Activated CD8-positive, alpha-beta T cell treated with anti-CD3 and anti-CD28 coated beads for 36 hours (primary cell): ENCODE measurements at places on chromosomes 12 and 14. TPM values are rescaled to one million over a fixed set of nuclear protein-coding genes. Genes with fewer than 3 reads are reported as not detected.

- DNase-seq: no peak
Measured at GRCh38 chr12:83462419-83462818, 775.7 kb downstream of the TMTC2 start.

- no peak for DNase-seq
Measured at GRCh38 chr14:104510216-104510615, 69.3 kb upstream of the C14orf180 start.

Gene CD163
- not detected for total RNA-seq

DNA sequence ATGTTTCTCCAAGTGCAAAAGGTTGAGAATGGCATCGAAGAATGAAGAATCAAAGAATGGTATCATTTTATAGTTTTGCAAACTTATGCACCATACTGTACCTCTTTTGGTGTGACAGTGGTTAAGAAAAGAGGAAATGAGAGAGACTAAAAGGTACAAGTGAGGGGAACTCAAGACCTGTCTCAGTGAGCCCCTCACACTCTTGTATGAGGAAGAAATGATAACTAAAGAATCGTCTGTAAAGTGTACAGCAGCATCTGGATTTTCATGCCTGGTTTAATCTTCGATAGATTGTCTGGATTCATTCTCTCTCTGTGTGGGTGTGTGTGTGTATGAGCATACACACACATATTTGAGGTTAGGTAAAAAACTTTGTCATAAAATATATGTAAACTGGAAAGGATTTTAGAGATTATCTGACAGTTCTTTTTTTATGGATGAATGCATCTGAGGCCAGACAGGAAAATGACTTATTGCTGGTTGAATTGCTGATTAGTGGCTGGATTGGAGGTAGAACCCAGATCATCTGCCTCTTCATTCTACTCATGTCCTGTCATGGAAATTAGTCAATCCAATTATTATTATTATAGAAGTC lies 16.0 kb upstream of the SLC38A2 start:
- DNase-seq: no peak

DNA sequence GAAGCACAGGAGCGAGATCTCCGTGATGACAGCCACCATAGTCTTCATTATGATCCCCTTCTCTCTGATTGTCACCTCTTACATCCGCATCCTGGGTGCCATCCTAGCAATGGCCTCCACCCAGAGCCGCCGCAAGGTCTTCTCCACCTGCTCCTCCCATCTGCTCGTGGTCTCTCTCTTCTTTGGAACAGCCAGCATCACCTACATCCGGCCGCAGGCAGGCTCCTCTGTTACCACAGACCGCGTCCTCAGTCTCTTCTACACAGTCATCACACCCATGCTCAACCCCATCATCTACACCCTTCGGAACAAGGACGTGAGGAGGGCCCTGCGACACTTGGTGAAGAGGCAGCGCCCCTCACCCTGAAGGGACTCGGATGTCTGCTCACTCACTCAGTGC lies 775 bp downstream of the OR10P1 start:
- DNase-seq: peak; percentile 57

- no peak for DNase-seq
Measured at GRCh38 chr12:9214534-9214933, 6.3 kb upstream of the PZP start.

Gene RPL10L
- not detected for total RNA-seq

DNA sequence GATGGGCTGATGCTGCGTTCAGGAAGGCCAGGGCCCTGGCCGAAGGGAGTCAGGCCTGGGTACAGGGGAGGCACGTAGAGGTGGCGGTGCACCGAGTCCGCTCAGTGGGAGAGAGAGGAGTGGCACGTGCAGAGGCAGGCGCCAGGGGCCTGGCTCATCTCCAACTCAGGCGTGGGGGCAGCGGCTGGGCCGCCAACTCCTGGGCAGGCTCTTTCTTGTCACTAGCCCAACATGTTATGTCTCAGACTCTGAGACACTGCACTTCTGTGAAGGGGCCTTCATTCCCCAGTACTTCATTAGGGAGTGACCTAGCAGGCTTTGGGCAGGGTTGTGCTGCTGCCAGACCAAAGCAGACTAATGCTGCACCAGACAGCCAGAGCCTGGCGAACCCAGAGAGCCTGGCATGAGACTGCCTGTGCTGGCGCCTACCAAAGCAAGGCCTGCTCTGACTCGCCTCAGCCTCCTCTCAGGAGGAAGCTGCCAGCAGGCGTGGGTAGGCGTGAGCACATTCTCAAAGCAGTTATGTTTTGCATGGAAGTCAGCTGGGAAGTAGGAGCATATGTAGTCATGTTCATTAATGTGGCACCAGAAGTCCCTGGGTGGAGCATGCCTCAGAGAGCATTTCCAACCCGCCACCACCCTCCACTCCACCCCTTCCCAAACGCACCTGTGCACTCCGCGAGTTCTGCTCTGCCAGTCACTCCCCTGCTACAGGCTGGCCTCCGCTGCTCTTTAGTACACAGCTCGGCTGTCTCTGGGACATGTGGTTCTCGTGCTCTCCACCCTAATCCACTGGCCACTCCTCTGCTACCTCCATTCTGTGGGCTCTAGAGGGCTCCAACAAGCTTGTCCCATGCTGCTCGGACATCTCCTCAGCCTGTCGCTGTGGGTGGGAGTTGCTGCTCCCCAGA lies 9.7 kb downstream of the CKB start:
- no peak for DNase-seq

- DNase-seq: no peak
Measured at GRCh38 chr14:32567543-32568384, 238.7 kb downstream of the AKAP6 start.

GRCh38 chr14:87131879-87132278 lies 861.1 kb downstream of the GALC start:
- no peak for DNase-seq

- DNase-seq: no peak
Measured at GRCh38 chr12:105189293-105189692, 46.7 kb downstream of the APPL2 start.

DNA sequence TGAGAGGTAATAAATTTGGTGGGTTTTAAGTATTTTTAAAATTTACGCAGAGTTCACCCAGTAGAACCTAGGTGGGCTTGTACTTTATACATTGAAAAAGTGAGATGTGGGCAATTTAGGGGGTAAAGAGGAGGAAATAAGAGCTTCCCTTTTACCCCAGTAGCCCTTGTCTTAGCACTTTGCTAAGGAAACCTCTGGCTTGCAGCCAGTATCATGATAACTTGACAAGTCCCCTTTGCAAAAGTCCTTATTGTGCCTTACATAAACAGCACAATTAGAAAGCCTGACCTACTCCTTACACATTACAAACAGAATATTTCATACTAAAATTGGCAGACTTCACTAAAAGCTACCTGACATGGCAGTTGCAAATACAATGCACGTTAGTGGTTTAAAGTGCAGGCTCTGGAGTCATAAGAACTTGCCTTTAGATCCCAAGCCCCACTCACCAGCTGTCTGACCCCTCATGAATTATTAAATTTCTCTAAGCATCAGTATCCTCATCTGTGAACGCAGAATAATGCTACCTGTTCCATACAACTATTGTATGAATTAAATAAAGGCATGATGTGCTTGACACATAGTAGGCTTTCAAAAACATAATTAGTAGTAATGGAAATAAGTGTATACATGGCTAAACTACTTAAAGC lies 53.2 kb upstream of the NELL2 start:
- no peak for DNase-seq

Gene ABCC9
- total RNA-seq: not detected

Gene KITLG
- total RNA-seq: not detected

DNA sequence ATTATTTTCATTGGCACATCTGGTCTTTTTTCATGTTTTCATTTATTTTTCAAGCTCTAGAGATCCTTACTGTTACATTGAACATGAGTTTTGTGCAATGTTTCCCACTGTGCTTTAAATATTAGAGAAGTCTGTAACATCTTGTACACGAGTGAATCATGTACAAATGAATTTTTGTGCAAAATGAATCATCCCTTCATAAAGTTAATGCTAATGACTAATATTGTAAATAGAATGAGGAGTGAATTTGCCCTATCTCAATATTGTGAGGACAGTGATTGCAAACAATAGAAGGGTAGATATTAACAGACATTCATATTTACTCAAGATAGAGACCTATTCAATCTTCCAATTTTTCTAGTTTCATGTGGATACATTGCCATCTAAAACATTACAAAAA lies 463.3 kb upstream of the FOXG1 start:
- no peak for DNase-seq

Gene GPR68
- 11.9 TPM for total RNA-seq

DNA sequence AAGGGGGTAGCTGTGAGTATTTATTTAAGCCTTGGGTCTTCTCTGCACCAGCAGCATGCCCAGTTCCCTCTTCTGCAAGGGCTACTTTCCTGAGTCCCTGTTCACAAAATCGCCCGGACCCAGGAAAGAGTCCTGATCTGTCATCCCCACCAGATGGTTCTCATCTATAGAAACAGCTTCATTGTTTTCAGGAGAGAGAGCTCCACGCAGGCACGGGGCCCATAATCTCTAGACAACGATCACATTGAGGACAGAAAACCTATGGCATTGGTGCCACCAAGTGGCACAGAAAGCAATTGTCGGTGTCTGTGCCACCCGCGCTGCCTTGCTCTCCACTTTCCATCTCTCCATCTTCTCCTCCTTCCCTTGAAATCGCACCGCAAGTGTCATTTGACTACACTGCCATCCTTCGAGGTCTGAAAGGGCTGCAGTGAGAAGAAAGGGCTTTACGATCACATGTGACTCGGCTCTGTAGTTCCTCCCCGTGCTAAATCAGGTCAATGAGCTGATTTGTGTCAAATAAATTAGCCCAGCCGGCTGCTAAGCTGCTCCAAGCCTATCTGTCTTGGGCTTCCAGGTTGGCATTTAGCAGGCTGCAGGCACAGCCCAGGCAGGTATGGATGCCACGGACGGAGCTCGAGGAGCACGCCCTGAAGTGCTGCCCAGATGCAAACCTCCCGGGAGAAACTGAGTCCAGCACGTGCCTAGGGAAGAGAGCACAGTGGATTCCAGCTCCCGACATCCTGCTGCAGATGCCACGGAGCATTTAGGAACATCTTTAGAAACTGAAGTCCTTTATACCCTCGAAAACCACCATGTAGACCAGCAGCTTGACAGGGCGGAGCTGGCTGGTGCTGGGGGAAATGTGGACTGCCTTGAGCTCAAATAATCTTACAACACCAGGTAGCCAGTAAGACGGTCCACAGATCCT lies 28.8 kb downstream of the SPRING1 start:
- DNase-seq: peak; percentile 65

Gene TAS2R42
- total RNA-seq: not detected

Gene TAMALIN
- total RNA-seq: 26.4 TPM

DNA sequence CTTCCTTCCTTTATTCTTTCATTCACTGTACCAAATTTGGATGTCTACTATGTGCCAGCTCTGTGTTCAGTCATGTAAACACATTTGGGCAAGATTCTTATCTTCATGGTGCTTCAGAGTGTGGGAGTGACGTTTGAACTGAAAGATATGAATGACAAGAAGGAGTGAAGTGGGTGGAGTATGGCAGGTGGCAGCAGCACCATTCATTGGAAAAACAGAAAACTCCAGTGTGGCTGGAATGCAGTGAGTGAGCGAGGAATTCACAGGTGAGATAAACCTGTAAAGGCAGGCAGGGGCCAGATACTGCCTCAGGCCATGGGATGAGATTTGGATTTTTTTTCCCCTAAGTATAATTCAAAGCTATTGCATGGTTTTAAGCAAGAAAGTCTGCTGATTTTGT lies 140.7 kb upstream of the CCDC198 start:
- DNase-seq: no peak

Gene NINJ2
- total RNA-seq: 2.5 TPM

- peak; percentile 19 for DNase-seq
Measured at GRCh38 chr12:42372154-42372791, 46.3 kb downstream of the PPHLN1 start.

Gene MIS18BP1
- total RNA-seq: 55.8 TPM

DNA sequence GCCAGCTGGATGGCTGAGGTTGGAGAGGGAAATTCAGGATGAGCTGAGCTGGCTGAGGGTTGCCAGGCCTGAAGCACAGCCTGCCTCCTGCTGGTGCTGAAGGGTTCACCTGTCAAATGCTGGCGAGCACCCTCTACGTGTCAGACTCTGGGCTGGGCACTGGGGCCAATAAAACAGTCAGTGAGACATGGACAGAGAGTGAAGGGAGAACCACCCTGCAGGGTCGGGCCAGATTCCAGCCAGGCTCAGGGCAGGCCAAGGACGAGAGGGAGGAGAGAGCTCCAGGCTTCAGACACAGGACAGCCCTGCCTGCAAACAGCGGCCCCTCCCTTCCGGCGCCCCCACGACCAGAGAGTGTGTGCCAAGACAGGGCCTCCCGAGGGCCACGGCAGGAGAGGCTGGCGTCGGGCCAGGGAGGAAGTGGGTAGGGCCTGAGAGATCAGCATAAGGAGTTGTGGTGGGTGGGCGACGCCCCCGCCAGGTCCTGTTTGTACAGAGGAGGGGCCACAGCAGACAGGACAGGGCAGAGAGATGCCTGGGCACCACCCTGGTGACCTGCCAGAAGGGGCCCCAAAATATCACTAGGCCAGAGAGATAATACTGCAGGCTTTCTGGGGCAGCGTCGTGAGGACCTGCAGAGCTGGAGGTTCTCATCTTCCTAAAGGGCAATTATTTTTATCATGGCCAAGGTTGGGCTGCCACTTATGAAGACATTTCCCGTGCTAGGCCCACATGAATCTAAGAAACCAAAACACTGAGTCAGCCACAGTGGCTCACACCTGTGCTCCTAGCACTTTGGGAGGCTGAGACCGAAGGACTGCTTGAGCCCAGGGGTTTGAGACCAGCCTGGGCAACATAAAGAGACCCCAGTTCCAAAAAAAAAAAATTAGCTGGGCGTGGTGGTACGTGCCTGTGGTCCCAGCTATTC lies 73.1 kb upstream of the GPR68 start:
- DNase-seq: peak; percentile 97

DNA sequence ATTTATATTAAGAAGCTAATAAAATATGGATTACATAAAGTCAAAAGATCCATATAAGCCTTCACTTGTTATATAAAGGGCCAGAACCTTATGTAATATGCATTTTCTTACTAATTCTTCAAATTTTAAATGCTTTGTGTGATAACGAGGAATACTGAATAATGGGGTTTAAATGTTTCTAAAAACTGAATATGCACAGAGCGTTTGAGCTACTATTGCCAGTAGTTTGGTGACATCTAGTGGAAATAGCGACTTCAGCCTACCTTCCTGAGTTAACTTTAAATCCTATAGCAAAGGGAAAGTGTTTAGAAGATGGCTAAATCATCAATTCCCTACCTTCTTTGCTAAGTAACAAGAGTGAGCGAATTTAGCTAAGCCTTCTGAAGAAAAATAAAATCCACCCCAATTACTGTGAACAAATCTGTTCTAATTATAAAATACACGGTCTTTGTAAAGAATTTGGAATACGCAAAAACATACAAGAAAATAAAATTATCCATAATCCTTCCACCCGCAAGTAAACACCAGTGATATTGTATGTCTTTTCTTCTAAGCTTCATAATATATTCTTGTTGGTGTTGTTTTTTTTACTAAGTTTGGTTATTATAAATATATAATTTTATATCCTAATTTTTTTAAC lies 115.5 kb upstream of the G2E3 start:
- no peak for DNase-seq

GRCh38 chr14:91570021-91570420 lies 59.9 kb upstream of the PPP4R3A start:
- DNase-seq: no peak

Gene SMCO2
- 0.32 TPM for total RNA-seq

Gene IL22
- not detected for total RNA-seq
